Transverse colon (tissue), 4 donors: ENCODE measurements at places on chromosomes 13 and 19.

- no peak for DNase-seq
Observed at GRCh38 chr13:67273001-67273400, 42.9 kb upstream of the PCDH9 start.

DNA sequence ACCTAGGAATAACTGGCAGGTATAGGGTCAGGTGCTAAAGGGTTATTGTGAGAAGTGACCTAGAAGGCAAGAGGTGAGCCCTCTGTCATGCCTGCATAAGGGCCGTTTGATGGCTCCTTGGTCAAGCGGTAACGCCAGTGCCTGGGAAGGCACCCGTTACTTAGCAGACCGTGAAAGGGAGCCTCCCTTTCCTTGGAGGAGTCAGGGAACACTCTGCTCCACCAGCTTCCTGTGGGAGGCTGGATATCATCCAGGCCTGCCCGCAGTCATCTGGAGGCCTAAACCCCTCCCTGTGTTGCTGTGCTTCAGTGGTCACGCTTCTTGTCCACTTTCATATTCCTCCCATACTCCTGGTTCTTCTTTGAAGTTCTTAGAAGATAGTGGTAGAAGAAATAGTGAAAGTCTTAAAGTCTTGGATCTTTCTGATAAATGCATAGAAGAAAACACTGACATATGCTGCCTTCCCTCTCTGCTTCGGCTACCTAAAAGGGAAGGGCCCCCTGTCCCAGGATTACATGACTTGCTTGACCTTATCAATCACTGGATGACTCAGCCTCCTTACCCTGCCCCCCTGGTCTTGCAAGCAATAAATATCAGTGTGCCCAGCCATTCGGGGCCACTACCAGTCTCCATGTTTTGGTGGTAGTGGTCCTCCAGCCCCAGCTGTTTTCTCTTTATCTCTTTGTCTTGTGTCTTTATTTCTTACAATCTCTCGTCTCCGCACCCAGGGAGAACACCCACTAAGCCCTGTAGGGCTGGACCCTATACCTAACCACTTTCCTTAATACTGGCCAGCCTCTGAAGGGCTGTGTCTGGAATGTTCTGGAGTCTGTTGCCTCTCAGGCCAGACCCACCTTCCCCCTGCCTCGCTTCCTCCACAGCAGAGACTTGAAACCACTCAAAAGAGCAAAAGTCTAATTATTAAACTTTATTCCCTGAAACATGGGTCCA, 16.1 kb upstream of the ABCC4 start:
- DNase-seq: no peak

- DNase-seq: peak; percentile 79
Observed at GRCh38 chr19:3065675-3066357, 3.5 kb upstream of the TLE5 start.

- DNase-seq: peak; percentile 71
Observed at GRCh38 chr19:4567584-4568071, 8.1 kb upstream of the SEMA6B start.

GRCh38 chr19:41577833-41578232, 1.9 kb downstream of the CEACAM21 start:
- DNase-seq: no peak

DNA sequence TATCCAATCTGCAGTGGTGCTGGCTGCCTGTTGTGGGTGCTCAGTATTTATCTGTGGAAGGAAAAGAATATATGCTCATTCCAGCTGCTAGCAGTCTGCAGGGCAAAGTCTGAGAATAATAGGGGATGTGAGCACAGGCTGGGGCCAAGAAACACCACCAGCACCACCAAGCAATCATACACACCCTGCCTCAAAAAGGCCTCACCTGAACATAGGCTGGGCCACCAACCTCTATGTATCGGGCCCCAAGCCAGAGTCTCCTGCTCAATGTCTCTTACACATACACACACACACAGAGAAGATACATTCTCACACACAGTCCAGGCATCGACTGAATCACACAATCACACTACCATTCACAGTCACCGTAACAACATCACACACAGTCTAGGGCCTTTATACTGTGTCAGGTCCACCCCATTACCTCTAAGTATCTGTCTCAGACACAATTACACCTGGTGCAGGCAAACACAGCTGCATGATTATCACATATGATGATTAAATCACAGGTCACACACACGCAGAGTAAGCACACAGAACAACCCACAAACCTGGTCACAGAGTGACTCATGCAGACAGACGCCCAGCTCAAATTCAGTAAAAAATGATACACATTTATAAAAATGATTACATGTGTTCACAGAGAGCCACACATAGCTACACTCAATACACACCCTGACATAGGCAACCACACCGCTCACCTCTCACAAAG, 1.3 kb upstream of the ZSCAN22 start:
- DNase-seq: no peak

DNA sequence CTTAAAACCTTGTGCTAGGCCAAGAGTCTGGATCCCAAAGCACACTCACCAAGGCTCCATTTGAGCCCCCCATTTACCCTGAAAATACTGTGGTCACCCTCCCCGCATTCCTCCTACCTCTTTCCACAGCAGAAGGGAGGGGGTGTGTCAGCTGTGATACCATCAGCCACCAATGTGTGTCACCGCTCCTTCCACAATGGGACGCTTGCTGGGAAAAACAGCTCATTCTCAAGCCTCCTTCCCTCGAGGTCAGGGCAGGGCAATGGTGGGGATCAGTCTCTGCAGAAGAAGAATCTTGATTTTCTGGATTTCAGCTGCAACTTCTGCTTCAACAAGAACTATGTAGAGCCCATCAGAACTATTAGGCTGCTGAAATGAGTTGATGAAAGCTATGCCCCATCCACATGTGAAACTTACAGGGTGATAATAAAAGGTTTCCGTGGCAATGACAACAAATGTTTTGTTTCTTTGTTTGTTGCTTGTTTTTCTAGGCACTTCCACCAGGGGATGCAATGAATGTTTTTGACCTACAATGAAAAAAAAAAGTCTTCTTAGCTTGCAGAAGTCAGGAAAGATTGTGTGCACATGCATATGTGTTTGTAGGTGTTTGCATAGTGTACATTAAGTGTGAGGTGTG, 26.4 kb upstream of the ZNF507 start:
- DNase-seq: no peak

- no peak for DNase-seq
Observed at GRCh38 chr13:98500963-98501421, 75.9 kb downstream of the STK24 start.

DNA sequence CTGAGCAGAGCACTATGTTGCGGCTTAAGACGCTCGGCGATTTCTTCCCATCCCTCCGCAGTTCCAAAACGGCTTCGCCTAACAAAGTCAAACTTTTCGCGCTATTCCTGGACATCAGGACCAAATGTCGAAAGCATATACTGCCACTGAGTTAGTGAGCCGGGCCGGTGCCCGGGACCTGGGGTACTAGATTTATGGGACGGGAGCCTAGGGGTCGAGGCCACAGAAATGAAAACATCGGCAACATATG, 699 bp downstream of the RCBTB2 start:
- no peak for DNase-seq

- no peak for DNase-seq
Observed at GRCh38 chr13:41145136-41145908, 12.7 kb upstream of the KBTBD6 start.

GRCh38 chr13:79593641-79594275, 112.8 kb downstream of the NDFIP2 start:
- no peak for DNase-seq

GRCh38 chr19:31102674-31103073, 246.6 kb downstream of the TSHZ3 start:
- no peak for DNase-seq

- DNase-seq: no peak
Observed at GRCh38 chr19:35608251-35608650, 4.3 kb upstream of the HAUS5 start.

DNA sequence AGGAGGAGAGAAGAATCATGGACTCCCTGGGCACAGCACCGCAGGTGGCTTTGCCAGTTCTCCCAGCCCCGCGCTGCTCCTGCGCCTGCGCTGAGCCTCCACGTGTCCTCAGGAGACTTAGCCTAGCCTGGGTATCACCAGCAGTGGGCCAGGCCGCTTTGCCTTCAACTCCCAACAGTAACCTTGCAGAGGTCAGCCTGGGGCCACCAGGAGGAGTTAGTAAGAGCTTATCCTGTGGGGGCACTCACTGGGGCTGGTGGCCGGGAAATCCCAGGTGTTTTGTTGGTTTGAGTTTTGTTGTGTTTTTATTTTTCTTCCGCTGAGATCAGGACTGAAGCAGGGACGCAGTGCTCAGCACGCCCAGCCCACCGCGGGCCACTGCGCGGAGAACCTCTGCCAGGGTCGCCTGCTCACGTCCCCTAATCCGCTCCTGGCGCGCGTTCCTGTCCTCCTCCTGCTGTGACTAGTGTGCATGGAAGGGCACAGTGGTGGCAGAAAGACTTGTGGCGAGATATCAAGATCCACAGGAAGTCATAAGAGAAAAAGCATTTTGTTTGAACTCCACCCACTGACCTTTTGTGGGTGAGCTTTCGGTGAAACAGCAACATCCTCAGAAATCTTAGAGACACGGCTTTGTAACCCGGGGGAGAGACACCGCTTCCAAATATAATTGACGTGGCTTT, 207.4 kb upstream of the RFC3 start:
- DNase-seq: peak; percentile 13

- DNase-seq: no peak
Observed at GRCh38 chr13:86681223-86681622, 882.0 kb upstream of the SLITRK6 start.

- DNase-seq: peak; percentile 59
Observed at GRCh38 chr19:9323557-9323918, 441 bp upstream of the ZNF559 start.

GRCh38 chr13:56102641-56103040, 1038.1 kb upstream of the PRR20A start:
- DNase-seq: no peak

GRCh38 chr13:31686670-31687425, 52.5 kb upstream of the RXFP2 start:
- no peak for DNase-seq

DNA sequence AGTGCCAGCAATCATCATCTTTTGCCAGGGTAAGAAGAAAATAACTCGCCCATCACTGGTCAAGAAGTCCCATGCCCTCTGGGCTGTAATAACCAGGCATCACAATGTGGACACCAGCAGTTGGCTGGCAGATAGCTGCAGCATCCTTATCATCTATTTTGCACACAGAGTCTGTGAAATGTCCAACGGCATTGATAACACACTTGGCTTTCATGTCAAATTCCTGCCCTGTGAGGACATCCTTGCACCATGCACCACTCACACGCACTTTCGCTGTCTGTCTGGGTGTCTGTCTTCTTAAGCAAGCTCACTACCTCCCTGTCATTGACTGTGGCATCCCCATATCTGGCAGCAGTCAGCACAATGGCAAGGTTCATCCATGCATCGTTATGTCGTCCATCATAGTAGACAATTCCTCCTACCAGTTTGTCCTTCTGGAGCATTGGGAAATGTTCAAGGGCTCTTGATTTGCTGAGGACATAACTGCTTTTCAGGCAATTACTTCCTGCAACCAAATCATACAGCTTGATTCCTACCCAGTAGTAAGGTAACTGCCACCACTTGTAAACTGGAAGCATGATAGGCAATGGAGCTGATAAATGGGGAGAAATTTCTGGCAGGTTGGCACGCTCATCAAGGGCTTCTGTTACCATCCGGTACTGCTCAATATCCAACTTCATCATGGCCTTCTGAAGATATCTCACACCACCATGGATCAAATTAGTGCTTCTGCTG, 6.8 kb upstream of the ZSCAN5A start:
- no peak for DNase-seq
